ENCODE measurements at places on chromosomes 7 and 10.

GRCh38 chr7:103764901-103765300 is 224.6 kb downstream of the RELN start:
- DNase-seq, result no peak

GRCh38 chr10:33858326-33858725 is 523.9 kb upstream of the NRP1 start:
- DNase-seq, result no peak

GRCh38 chr10:129030996-129031843 is 435.8 kb upstream of the MGMT start:
- peak; percentile 38 for DNase-seq

- DNase-seq, result no peak
These were observed 257.1 kb downstream of the CDK14 start for GRCh38 chr7:90853205-90853604.

DNA sequence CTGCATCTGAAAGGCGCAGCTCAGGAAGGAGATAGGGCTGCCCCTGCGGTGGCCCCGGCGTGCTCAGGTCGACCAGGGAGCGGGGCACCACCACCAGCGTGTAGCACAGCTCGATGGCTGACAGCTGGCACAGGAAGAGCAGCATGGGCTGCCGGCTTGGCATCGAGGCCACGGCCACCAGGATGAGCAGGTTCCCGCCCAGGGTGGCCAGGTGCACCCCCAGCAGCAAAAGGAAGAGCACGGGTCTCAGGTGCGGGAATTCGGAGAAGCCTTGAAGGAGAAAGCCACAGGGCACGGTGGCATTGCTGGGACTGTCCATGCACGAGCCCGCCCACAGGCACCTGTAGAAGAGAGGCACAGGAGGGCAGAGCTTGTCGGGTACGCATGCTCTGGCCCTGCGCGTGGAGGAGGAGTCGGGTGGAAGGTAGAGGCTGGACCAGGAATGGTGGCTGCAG is 33.9 kb downstream of the TAS2R41 start:
- no peak for DNase-seq

DNA sequence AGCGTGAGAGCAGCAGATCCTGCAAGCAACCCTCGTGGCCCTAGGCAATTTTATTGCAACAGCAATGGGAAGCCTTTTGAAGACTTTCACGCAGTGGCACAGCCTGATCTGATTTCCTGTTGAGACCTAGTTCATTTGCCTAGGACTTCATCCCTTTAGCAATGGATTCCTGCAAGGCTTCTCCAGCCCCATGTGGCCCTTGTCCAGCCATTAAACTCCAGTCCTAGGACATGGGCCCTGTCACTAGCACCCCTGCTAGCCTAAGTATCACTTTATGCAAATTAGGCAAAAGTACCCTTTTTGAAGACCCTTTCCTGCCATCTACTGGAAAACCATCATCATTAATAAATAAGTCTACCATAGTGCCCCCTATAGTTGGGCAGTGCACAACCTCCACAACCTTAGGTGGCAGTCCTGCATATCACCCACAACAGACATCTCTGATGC is 379.4 kb downstream of the GALNT17 start:
- no peak for DNase-seq

DNA sequence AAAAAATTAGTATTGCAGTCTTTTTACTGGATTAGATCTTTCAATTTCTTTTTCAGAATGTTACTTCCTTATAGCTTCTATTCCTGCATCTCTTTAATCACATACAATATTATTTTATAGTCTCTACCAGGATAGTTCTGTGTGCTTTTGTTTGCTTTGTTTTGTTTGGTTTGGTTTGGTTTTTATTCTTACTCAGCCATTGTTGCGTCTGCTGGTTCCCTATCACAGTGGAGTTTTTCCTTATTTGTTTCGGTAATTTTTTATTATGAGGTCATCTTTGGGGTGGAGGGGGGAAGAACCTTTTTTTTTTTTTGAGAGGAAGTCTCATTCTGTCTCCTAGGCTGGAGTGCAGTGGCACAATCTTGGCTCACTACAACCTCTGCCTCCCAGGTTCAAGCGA is 9.0 kb upstream of the BAIAP2L1 start:
- DNase-seq, result no peak

GRCh38 chr10:76382381-76382851 is 951.0 kb downstream of the LRMDA start:
- DNase-seq, result no peak

GRCh38 chr7:19293431-19293830 is 148.2 kb upstream of the FERD3L start:
- DNase-seq, result no peak

- DNase-seq, result peak; percentile 19
These were observed 14.4 kb downstream of the CDC14C start for GRCh38 chr7:48938539-48939295.

DNA sequence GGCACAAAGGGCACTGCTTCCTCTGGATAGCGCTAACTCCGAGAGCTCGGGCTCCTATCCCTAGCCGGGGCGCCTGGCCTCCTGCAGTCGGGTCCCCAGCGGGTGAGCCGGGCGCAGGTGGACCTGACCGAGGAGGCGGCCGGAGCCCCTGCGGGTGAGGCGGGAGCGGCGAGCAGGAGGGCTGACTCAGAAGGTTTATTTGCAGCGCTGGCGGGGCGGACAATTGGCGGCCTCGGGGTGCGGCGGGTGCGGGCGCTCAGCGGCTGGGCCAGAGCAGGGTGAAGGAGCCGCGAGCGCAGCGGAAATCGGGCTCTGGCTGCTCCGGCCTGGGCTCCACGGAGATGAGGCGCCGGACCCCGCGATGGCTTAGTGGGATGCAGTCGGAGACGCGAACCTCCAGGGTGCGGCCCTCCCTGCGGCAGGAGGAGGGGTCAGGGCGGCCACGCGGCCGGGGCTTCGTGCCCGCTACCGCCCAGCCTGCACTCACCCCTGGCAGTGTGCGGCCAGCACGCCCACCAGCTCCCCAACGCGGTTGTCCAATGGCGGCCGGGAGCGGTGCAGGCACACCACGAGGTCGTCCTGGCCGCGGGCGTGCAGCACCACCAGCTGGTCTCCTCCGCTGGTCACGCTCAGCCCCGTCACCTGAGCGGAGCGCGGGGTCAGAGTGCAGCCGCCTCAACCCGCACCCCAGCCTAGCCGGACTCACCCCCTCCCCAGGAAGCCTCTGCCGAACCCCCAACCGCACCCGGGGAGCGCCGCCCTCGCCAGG is 16.1 kb downstream of the MYO1G start:
- no peak for DNase-seq

DNA sequence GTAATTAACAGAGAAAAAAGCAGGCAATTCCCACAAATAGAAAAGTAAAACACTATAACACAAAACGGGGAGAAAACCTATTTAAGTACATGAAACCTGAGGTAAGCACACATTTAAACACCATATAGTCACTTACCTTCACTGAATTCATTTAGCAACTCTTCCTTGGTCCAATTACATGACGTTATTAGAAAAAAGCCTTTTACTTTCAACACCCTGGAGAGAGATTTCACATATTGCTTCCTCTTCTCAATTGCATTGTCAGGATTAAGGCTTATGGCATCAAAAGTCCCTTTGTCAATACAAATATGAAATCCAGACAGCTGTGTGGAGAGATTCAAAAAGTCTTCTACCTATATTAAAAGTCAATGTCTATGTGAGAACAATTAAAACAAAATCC is 21.1 kb upstream of the FAM53B start:
- DNase-seq, result no peak

DNA sequence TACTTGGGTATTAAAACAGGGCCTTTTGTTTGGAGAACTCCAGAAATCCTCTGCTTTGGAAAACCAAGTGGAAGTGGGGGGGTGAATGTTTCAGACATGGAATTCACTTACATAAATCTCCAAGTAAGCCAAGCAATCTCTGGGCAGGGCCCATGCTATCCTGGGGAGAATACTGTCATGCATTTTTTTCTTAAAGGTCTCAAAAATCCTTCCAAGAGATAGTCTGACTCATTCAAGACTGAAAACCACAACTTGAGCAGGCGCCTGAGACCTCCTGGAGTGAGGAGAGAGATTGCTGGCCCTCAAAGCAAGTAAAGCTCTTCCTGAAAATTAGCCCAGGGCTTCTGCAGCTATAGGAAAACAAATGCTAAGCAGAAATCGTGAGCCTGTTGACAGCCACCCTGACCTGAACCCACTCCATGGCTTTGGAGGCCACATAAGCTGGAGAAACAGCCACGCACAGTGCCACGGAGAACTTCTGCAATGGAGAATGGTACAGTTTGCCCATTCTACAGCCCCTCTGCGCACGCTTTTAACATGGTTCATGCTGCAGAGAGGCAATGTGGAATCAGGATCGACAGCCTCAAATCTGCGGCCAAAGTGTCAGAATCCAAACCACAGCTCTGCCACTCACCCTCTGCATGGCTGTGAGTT is 203.1 kb upstream of the AUTS2 start:
- DNase-seq, result no peak

DNA sequence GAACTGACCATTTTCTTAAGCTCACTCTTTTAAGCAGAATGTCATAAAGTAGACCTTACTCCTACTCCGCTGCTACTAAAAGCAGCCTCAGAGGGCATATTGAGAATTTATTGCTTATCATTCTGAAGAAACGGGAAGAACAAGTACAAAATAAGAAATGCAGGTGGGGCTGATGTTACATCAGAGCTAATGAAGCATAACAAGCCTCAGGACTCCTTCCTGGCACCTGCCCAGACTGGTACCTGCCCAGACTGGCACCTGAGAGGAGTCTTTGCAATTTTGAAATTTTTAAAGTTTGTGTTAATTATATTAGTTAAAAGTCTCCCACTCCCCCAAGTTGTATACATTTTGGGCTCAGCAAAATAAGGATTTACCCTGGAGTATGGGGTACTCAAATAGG is 162.4 kb downstream of the SEMA3E start:
- no peak for DNase-seq

- no peak for DNase-seq
These were observed 247.7 kb upstream of the PPP2R2D start for GRCh38 chr10:131653140-131653539.

DNA sequence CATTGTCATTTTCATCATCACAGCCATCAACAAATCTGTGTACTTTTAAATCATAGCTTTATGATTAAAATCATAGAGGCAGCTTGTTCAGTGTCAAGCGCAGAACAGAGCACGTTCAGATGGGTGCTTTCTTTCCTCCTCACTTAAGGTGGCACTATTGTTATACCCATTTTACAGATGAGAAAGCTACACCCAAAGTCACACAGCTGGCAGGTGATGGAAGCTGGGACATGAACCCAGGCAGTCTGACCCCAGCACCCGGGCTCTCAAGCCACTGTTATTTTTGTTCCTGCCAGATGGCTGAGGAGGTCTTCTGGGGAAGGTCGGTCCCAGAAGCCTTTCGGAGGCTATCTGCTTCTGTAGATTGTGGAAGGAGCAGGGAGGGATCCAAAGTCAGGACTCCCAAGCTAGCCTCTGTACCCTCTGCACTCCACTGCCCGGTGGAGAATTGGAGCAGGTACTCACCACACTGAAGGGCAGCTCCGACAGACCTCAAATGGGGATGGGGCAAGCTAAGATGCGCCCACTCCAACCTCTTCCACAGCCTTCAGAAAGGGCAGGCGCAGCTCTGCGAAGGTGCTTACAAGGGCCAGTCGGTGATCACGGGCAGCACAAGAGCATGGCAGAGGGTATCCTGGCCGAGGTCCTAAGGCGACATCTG is 610 bp downstream of the AVPI1 start:
- no peak for DNase-seq

- DNase-seq, result no peak
These were observed 40.5 kb upstream of the PRKAR1B start for GRCh38 chr7:767580-767940.

DNA sequence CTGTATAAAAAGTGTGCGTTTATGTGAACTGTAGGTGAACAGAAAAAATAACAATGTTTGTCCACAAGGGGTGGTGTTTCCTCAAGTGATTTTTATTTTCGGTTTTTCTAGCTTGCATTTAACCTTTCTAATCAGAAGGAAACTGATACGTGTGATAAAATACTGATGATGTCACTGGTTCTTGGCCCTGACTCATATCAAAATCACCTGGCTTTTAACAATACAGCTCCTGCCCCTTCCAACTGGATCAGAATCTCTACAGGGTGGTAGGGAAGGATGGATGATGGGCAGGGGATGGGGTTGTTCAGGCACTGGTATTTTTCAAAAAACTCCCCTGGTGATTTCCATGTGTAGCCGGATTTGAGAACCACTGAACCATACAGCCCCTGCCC is 10.9 kb downstream of the NPFFR1 start:
- peak; percentile 68 for DNase-seq

- DNase-seq, result no peak
These were observed 11.8 kb downstream of the NT5C2 start for GRCh38 chr10:103181244-103181643.

GRCh38 chr7:84474436-84474835 is 279.8 kb upstream of the SEMA3A start:
- no peak for DNase-seq

- DNase-seq, result peak; percentile 84
These were observed 73.4 kb downstream of the SHH start for GRCh38 chr7:155738652-155739537.

DNA sequence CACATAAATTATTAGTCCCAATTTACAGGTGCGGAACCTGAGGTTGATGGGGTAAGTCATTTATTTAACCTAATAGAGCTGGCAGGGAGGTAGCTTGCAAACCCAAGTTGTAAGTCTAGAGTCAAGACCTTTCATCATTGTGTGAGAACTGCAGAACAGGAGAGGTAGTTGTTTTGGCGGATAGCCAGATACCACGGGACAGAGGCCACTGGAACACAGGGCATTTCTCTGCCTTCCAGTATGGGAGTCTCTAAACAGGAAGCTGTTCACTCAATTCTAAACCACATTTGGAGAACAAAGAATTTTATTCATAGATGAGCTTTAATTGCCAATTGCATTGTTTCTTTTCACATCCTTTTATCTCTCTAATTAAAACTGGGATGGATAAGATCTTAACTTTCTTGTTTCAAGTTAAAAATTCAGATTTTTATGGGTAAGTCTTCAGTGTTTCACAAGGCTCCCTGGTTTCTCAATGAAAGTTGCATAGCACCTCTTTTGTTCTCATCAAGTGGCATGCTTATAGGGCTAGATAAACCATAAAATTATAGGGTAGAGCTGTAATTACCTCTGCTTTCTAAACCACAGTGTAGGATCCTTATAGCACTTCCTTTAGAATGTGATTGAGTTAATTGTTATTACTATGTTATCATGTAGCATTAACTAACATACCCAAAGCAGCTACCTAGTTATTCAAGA is 489.0 kb downstream of the GATA3 start:
- DNase-seq, result no peak

Data from small intestine (tissue), 16 donors.